ENCODE measurements at places on chromosomes 2 and 18.

DNA sequence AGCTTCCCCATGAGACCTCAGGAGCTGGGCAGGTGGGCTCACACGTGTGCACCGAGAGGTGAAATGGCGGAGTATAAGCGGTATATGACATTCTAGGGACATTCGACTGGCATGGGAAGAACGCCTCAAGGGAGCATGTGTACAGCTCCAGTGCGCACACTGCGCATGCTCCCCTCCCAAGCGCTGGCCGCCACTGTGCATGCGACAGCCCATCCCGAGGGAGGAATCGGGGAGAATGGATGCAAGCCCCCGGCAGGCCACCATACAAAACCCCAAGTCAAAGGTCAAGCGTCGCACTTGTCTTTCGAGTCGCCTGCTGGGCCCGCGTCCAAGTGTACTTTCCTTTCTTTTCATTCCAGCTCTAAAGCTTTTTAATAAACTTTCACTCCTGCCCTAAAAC is 103.4 kb upstream of the ODC1 start:
- DNase-seq, result no peak

- DNase-seq, result peak; percentile 18
These were observed 140.7 kb downstream of the RNF144A start for GRCh38 chr2:7057865-7058400.

GRCh38 chr18:11437046-11437445 is 172.3 kb upstream of the SLC35G4 start:
- DNase-seq, result no peak

DNA sequence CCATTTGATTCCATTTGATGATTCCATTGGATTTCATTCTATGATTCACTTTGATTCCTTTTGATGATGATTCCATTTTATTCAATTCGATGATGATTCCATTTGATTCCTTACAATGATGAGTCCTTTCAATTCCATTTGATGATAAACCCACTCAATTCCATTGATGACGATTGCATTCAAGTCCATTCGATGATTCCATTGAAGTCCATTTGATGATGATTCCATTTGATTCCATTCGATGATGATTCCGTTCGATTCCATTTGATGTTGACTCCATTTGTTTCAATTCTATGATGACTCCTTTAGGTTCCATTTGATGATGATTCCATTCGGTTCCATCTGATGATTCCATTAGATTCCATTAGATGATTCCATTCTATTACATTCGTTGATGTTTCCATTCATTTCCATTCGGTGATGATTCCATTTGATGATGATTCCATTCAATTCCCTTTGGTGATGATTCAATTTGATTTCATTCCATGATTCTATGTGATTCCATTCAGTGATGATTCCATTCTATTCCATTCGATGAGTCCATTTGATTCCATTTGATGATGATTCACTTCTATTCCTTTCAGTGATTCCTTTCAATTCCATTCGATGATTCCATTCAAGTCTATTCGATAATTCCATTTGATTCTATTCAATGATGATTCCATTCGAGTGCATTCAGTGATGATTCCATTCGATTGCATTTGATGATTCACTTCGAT is 1106.0 kb downstream of the RPIA start:
- no peak for DNase-seq

- no peak for DNase-seq
These were observed 65.3 kb downstream of the TNS1 start for GRCh38 chr2:217937446-217937845.

DNA sequence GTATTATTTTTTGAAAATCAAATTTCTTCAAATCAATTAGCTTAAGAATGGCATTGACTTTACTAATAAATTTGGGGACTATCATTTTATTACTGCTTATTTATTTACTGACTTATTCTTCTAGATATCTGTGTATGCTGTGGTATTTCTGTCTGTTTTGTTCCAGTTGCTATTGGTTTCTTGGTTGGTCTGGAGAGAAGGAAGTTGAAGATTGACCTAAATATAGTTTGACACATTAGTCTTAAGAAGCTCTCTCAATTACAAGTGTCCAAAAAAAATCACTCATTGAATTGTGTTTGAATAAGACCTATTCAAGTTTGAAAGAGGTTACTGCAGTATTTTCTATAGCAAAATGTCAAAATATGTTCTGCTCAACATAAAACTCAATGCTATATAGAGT is 153.3 kb upstream of the KYNU start:
- DNase-seq, result no peak
